ENCODE measurements at places on chromosomes 6 and 20.
A peak's percentile ranks its signal among the peaks of the same experiment; 100 is the strongest.

GRCh38 chr6:79453558-79454042, 83.6 kb downstream of the LCA5 start:
- peak; percentile 46 for DNase-seq

DNA sequence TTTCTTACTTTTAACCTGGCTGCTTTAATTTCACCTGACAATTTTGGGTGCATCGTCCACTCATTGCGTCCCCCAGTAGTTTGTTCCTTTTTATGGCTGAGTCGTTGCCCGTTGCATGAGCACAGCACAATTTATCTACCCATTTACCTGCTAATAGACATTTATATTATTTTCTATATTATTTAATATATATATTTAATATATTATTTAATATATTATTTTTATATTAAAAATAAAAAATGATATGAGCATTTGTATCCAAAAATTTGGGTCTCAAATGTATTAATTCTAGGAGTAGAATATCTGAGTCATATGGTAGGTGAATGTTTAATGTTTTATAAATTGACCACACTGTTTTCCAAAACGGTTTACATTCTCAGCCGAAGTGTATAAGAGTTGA, 300.2 kb downstream of the THBS2 start:
- DNase-seq = no peak

DNA sequence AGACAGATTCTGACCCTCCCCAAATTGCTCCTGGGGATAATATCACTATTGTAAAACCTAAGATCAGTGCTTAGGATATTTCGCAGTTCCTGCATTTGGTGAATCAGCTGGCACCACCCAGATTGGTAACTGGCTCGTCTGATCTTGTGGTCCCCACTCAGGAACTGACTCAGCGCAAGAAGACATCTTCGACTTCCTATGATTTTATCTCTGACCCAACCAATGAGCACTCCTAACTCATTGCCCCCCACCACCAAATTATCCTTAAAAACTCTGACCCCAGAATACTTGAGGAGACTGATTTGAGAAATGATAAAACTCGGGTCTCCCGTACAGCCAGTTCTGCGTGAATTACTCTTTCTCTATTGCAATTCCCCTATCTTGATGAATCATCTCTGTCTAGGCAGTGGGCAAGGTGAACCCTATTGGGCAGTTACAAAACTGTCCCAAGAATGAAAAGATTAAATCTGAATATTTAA, 55.7 kb upstream of the PRND start:
- DNase-seq = no peak

DNA sequence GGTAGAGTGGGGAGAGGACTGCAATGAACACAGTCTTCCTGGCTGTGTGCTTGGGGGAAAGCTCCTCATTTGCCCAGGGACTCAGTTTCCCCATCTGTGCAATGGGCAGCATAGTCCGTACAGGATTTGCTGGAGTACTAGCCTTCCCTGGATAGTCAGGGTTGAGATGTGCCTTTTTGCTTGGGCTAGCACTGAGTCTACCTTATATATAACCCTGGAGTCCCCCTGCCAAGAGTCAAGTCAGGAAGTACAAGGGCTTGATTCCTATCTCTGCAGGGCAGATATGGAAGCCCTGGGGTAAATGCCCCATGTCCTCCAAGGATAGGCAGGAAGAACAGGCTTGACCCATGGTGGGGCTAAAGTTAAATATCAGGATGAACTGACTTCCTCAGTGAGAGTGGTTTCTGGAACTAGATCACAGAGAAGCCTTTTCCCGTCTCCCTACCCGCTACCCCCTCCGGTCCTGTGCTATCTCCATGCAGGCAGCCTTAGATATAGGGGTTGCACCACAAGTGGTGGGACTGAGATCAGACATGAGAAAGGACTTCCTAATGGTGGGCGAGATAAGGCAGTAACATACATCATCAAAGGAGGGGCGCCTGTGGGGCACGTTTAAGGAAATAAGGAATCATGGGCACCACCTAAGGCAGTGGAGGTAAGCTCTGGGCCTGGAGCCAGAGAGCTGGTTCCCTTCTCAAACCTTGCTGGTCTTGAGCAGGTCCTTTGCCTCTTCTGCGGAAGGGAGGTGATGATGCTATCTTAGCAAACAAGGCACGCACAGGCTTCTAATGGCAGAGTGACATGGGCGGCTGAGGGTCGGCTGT, 157.9 kb downstream of the MRPL14 start:
- DNase-seq = no peak

DNA sequence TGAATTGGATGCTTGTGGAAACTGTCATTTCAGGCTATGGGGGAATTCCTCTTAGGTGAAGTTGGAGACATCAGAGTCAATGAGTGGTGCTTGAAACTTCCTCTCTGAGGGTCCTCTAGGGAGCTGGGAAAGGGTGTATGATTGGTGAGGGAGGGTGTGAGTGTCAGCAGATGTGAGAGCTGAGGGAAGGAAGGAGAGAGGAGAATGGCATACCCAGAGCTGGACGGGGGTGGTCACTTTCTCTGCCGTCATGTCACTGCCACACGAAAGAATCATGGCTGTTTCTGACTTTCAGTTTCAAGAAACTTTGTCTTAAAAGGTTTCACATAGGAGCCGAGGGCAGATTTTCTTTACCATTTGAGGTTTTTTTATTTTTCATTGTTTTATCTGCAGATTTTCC, 50.3 kb downstream of the DEK start:
- no peak for DNase-seq

GRCh38 chr6:170212051-170212756, 78.7 kb downstream of the DLL1 start:
- DNase-seq = no peak

DNA sequence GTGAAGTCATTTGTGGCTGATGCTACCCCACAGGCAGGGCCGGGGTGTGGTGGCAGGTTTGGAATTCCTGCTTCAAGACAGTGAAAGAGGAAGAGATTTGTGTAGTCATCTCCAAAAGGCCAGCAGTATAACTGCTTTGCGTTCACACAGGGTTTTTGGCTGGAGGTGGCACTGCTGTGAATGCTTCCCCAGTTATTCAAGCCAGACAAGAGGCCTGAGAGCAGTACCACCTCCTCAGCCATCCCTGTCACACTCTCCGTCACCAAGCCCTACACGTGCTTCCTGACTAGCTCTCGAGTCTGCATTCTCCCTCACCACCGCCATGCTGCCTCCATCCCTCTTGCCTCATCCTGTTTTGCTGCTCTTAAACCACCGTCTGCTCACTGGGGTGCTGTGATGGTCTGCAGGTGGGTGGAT, 23.9 kb downstream of the ARMC2 start:
- DNase-seq = peak; percentile 29

DNA sequence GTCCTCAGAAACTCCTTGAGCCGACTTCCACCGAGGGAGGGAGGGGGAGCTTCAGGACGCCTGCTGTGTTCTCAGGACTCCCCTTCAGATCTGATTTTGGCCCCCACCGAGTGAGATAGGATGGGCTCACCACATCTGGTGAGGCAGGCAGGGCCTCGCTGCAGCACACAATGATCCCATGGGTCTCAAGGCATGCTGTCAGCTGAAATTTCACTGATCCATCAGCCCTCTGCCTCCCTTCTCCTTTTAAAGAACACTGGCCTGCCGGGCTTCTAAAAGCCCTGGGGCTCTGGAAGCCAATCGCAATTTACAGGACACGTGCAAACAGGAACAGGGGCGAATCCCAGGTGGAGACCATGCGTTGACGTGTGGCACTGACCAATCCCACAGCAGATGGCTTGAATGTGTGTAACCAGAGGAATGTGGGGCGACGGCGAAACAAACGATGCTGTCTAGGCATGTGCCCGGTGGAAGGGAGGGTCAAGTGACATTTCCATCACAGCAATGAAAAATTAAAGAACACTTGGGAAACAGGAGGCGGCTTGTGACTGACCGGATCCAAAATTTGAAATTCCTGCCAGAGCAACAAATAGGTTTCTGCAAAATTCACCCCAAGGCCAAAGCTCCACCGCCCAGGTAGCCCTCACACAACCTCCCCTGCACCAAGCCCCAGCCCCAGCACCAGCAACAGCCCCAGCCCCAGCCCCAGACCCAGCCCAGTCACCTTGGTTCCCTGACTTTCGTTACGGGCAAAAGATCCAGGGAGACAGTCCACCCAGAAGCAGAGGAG, 167.1 kb upstream of the ZNF337 start:
- peak; percentile 24 for DNase-seq

DNA sequence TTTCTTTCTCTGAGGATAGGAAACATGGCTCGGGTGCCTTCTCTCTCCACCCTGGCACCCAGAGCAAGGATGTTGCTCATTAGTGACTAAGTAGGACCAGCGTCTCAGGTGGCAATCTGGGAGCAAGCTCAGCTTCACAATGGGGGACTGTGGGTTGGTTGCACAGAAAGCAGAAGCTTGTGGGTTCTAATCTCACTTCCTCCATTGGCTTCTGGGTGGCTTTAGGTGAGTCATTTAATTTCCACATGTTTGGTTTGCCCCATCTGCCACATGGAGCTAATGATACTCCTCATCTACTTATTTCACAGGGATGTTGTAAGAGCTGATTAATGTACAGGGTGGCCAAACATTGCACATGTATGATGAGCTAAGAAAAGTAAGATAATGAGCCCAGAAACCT, 54.8 kb upstream of the AKIRIN2 start:
- DNase-seq = peak; percentile 71
